BJ (cell line): ENCODE measurements at places on chromosomes 16 and 17. TPM values are rescaled to one million over a fixed set of nuclear protein-coding genes. Genes with fewer than 3 reads are reported as not detected.

GRCh38 chr17:77637818-77638575 lies 320.5 kb upstream of the TNRC6C start:
- DNase-seq, result no peak

Gene SLC12A3
- polyA plus RNA-seq, result not detected in 2 replicates

DNA sequence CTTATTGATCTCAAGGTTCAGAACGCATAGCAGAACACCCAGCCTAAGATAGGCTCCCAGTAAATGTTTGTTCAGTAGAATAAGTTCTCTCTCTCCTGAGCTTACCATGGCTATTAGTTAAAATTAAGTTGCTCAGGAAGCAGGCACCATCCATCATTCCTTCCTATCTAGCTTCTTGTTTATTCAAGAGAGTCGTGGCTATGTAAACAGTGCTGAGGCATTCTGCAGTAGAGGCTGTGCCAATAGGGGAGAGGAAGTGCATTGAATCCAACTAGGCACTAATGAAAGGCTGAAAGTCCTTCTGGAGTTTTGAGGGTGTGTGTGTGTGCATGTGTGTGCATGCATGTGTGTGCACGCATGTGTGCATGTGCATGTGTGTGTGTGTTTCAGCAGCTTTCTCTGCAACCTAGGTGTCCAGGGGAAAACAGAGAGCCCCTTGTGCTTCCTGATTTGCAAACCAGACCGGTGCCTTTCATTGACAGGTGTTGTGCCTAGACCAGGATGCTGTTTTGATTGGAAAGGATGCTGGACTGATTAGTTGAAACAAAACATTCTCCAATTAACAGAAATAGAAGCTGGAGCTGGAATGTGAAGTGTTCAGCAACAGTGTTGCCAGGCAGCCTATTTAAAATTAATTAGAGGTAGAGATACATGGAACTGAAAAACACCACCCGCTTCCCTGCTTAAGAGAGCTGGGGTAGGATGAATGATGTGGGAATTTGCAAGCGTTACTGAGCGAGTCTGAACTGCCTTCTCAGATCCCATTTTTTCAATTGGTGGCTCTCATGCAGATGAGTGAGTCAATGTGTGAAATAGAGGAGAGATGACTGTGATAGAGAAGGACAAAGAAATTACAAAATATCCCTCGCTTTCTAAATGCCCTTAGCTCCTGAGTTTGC lies 103.3 kb upstream of the CLEC3A start:
- DNase-seq, result no peak

- no peak for DNase-seq
These were observed 245.2 kb upstream of the SDK2 start for GRCh38 chr17:73889439-73889838.

Gene MYH1
- 0.01 TPM in 1 of 2 replicates, not detected in the other for polyA plus RNA-seq

Gene ZNHIT3
- polyA plus RNA-seq, result 43.6 and 68.6 TPM in 2 replicates

DNA sequence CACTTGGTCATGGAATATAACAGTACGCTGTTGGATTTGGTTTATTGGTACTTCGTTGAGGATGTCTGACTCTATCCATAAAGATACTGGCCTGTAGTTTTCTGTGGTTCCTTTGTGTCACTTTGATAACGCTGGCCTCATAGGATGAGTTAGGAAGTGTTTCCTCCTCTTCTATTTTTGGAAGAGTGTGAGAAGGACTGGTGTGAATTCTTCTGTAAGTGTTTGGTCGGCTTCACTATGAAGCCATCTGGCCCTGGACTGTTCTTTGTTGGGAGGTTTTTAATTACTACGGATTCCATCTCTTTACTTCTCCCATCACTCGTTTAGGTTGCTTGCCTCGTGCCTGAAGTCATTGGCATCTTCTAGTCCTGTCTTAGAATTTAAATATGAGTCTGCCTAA lies 117.3 kb downstream of the OR1D5 start:
- DNase-seq, result no peak

DNA sequence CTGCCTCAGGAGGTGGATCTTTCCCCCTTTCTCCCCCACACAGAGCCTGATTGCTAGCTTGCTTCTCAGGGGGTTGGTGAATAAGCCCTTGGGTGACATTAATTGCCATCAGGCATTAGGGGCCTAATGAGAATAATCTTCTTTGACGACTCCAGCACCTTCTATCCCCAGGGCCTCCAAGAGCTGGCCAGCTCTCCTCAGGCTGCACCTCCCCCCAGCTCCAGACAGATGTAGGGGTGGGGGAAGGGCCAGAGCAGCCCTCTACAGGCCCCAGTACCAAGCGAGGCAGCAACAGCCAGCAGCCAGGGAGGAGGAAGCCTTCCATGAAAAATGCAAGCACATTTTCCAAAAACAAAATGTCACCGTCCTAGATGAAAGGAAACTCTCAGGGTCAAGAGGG lies 1.4 kb upstream of the TMEM132E start:
- DNase-seq, result no peak

DNA sequence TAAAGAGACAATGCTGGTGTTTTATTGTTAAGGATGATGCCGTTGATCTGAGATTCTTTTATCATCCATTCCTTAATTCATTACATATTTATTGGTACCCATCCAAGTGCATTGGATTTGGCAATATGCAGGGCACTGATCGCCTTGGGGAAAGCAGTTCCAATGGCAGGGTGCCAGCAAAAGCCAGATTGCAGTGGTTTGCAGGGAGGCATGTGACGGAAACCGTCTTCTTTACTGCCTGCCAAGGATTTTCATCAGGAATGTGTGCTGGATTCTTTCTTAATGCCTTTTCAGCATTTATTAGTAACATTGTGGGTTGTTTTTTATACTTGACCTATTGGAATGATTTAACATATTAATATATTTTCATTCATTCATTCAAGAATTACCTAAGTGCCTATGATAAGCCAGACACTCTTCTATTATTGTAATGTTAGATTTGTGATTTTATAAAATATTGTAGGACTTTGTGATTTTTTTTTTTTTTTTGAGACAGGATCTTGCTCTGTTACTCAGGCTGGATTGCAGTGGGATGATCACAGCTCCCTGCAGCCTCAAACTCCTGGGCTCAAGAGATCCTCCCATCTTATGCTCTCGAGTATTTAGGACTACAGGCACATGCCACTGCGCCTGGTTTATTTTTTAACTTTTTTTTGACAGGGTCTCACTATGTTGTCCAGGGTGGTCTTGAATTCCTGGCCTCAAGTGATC lies 93.4 kb upstream of the TNRC6A start:
- DNase-seq, result peak; percentile 75

- no peak for DNase-seq
These were observed 443.0 kb upstream of the CCL2 start for GRCh38 chr17:33811984-33812577.

GRCh38 chr16:81547194-81547938 lies 102.8 kb downstream of the CMIP start:
- DNase-seq, result no peak

Gene NUP85
- 45.4 and 74.1 TPM in 2 replicates for polyA plus RNA-seq

GRCh38 chr16:26993511-26993910 lies 73.2 kb upstream of the C16orf82 start:
- DNase-seq, result no peak

GRCh38 chr17:6241381-6241780 lies 171.2 kb downstream of the WSCD1 start:
- DNase-seq, result no peak

DNA sequence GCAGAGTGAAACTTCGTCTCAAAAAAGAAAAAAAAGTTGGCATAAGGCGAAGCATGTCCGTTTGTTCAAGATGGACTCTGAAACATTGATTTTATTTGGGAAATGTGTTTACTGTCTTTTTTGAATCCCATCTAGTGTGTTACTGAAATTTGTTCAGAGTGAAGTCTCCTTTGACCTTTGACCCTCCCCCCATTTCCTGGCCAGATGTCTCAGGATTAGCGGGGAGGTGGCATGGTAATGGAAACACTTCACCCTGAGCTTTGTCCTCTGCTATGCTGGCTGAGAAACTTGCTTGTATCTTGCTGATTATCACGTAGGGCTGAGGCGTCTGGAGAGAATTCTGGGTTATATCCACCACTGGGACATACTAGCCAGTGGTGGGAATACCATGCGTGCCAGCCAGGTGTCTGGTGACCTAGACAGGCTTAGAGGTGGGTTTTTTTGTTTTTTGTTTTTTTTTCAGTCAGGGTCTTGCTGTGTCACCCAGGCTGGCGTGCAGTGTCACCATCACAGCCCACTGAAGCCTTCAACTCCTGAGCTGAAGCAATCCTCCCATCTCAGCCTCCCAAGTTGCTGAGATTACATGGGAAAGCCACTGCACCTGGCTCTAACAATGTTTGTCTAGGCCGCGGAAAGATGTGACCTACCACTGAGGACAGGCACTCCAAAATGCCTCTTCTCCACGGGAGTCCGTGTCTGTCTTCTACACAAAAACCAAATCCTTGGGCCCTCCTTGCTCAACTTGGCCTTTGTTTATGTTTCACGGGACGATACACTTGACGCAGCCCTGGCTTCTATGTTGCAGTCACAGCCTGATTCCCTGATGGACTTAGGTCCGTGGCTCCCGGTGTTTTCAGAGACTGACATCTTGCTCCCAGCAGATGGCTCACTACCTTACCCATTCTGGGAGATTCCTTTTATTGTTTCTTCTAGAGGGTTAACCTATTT lies 6.6 kb upstream of the GALK1 start:
- no peak for DNase-seq

- DNase-seq, result no peak
These were observed 519.3 kb downstream of the HAPSTR1 start for GRCh38 chr16:9610727-9611126.

DNA sequence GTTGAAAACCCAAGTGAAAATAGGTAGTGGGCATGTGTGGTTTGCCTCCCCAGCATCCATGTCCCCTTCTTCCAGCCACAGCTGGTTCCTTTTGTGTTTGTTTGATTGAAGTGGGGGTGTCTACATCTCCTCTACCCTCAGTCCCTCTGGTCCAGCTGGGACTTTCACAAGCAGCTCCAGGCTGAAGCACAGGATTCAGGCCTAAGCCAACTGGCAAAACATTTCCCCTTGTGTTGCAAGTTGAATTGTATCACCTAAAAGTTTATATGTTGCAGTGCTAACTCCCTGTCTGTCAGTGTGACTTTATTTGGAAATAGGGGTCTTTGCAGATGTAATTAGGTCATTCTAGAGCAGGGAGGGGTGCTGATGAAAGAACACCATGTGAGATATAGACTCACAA lies 205.9 kb upstream of the ASIC2 start:
- DNase-seq, result no peak

Gene CDC6
- 5.6 and 9.8 TPM in 2 replicates for polyA plus RNA-seq

DNA sequence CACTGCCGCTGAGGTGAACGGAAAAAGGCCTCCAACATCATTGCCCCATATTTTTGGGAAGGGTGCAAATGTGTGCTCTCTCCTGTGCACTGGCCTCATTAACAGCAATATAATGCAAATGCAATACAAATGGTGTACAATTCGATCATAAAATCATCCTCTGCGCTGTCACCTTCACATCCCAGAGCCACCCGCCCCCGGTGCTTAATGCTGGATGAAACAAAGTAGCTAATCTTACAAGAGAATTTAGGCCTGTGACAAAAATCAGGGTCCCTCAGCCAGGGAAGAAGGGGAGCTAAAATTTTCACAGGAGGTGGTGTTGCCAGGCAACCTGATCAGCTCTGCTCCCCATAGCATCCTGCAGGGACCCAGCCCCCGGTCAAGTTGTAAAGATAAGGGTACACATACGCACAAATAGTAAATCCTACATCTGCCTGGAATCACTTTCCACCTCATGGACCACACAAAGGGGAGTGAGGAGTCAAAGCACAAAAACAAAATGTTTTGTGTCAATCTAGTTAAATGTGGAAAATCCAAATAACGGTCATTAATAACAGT lies 3.0 kb downstream of the TBC1D16 start:
- no peak for DNase-seq

Gene QPRT
- polyA plus RNA-seq, result 4.2 and 4.7 TPM in 2 replicates

Gene PRSS21
- polyA plus RNA-seq, result 0.13 TPM in 1 of 2 replicates, not detected in the other

DNA sequence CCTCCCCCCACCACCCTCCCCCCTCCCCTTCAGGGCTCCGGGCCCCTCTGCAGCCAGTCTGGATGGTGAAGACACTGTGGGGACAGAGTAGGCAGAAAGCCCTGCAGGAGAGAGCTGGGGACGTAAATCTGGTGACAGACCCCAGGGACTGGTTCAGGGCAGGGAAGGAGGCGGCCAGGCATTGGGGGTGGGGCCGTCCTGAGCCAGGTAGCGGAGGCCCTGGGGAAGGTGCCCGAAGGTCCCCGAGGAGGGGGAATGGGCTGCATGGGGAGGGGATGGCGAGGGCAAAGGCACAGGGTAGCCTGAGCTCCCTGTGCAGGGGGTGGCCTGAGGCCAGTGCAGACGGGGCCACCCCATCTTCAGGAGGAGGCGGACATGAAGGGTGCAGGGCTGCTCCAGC lies 26.3 kb upstream of the CACNA1H start:
- no peak for DNase-seq

Gene CACNG4
- 0.02 and 0.06 TPM in 2 replicates for polyA plus RNA-seq

DNA sequence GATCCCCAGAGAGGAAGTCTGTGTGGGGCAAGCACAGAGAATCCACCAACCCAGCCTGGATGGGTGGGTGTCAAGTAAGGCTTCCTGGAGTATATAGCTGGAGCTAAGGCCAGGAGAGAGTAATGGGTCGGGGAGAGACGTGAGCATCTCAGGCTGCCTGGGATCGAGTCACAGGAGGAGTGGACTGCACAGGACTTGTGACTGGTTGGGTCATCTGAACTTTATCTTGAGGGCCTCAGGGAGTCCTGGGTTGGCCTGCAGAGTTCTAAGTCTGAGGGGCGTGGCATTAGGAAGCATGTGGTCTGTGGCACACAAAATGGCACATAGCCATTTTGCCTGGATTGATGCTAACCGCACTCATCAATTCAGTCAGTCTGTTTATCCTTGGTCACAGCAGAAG lies 1.5 kb downstream of the PLA2G15 start:
- no peak for DNase-seq

GRCh38 chr17:43211123-43211479 lies 574 bp upstream of the TMEM106A start:
- no peak for DNase-seq

GRCh38 chr17:70276906-70277305 lies 107.6 kb downstream of the KCNJ2 start:
- DNase-seq, result no peak

DNA sequence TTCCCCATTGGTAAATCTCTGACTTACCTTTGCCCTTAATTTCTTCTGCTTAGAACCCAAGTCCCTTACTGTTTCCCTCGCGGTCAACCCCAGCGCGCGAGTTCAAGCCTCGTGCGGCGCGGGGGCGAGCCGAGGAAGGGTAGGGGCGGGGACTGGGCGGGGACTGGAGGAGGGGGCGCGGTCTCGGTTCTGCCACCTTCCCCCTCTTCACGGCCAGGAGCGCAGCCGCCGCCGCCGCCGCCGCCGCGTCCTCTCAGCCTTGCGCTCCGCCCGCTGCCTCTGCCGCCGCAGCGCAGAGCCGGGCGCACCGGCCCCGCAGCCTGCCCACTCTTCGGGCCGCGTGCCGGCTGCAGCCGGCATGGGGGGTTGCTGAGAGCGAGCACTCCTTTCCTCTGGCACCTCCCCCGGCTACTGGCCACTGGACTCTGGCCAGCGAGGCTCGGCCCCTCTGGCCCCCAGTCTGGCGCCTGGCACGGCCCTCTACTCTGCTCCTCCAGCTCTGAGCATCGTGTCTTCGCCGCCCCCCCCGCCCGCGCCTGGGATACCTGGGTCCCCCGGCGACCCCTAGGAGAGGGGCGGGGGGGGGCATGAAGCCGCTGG lies at the start of gene RAPGEFL1:
TSS of gene RAPGEFL1 (plus strand) at position 196 of the 600 bp plus-strand sequence. CDS start at position 588, 392 bp downstream.
- no peak for DNase-seq

GRCh38 chr16:49335828-49336227 lies 37.8 kb upstream of the C16orf78 start:
- DNase-seq, result no peak
